GM12864 (cell line): ENCODE measurements at places on chromosomes 5 and 9.

DNA sequence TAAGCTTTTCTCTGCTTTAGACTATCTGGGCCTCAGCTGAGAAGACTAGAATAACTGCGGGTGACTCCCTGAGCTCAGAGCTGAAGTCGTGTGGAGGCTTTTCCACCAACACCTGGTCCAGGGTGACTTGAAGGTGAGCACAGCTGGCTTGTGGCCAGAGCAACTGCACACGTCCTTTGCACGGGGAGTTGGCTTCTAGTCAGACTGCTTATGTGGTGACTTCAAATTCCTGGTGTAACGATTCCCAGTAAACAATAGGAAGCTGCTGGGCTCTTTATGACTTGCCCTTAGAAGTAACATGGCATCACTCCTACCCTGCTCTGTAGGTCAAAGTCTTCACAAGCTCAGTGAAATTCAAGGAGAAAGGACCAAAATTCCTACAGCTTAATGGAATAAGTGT is 800.6 kb upstream of the CDH6 start:
- DNase-seq, result no peak

- DNase-seq, result no peak
Observed at GRCh38 chr5:18299166-18299565, 664.9 kb downstream of the TAF11L14 start.

GRCh38 chr9:130372057-130372456 is 72.7 kb upstream of the ASS1 start:
- DNase-seq, result no peak

DNA sequence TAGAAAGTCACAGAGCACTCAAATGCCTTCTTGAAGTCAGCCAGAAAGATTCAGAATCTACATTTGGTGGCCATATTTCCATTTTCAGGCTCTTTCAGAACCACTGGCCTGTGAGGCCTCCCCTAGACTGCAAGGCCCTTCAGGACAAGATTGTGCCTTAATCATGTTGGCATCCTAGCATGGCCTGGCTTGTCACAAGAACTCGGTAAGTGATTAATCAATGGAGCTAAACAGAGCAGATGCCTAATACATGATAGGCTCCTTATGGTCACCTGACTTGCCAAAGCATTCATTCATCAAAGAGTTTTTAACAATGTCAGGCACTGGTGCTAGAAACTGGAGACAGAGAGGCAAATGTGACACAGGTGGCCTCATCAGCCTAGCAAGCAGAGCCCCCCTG is 70.3 kb downstream of the PGM5 start:
- DNase-seq, result no peak

- DNase-seq, result no peak
Observed at GRCh38 chr5:114822863-114823262, 346.8 kb downstream of the TRIM36 start.

- DNase-seq, result no peak
Observed at GRCh38 chr5:11153670-11154382, 392.8 kb upstream of the DAP start.

GRCh38 chr9:126436545-126437267 is 110.1 kb downstream of the MVB12B start:
- DNase-seq, result no peak

GRCh38 chr9:88954066-88954465 is 37.2 kb upstream of the S1PR3 start:
- DNase-seq, result no peak

DNA sequence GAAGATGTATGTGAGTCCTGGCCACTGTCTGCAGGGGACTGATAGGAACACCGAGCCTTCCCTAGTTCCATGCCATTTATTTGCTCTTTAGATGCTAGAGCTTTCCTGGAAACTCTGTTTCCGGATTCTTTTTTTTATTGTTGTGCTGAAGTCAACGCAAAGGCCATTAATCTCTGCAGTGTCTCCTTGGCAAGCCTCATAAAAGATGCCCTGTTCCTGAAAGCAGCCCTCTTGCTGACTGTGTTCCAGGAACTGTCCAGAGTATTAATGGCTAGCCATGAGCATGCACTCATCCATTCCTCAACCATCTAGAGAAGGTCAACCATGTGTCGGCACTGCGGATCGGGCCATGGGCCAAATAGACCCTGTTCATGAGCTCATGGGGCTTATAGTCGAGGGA is 42.9 kb upstream of the SMAD5 start:
- DNase-seq, result no peak

DNA sequence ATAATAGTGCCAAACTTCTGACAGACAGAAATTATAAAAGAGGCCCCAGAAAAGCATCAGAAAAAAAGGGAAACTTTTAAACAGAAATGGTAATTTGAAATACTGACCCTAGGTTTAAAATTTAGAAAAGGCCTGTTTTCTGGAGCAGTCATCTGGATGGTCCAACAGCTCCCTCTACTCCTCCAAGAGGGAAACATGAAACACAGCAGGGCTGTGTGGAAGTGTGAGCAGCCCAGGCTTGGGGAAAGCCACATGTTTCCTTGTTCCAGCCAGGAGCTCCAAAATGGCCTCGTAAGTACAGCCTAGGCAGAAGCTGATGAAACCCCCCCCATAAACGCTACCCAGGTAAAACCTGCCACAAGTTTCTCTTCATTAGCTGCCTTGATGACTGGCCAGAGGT is 499.3 kb upstream of the ADAMTS16 start:
- no peak for DNase-seq

- no peak for DNase-seq
Observed at GRCh38 chr9:110241260-110241857, 14.9 kb downstream of the TXN start.

DNA sequence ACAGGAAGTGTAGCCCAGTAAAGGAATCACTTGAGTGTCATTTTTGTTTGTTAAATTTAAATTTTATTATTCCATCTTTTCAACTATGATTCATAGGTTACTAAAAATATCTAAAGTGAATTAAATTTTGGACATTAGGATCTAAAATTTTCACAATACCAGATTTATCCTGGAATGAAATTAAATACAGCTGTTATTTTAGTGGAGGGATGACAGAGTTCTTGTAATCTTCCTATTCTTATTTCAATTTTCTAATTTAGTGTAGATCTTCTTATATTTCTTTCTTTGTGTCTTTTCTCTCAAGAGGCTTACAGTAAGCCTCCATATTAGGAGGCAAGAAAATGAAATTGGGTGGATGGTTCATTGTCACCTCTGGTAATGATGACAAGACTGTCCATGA is 167.9 kb upstream of the TNC start:
- no peak for DNase-seq

GRCh38 chr5:80641353-80641752 is 13.1 kb upstream of the MSH3 start:
- DNase-seq, result no peak

DNA sequence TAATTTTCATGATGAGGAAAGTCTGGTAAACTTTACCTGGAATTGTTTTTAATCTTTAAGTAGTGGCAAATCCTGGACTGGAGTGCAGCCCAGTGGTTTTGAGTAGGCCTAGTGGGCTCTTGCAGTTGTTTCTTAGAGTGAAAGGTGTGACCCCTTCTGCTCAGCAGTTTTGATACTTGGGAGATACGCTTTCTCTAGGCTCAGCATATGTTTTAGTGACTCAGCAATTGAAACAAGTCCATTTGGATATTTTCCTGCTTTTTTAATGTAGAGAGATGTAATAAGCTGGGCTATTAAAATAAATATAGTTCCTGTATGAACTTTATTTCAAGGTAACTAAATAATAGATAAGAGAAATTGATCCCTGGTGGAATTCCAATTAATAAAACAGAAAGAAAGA is 6.0 kb downstream of the POLR3G start:
- DNase-seq, result no peak

DNA sequence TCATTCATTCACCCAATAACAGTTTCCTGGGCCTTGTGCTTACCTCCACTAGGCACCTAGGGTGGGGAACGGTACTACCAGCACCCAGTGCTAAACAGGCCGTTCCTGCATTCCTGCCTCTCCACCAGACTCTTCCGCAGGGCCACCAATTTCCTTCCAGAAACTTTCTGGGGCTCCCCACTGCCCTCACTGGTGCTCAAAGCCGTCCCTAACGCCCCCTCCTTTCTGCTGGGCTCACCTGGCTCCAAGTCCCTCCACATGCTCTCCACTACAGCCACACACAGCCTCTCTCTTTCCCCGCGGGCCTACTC is 1.4 kb downstream of the PHF19 start:
- DNase-seq, result no peak

- DNase-seq, result no peak
Observed at GRCh38 chr9:75993434-75993833, 103.0 kb downstream of the PCSK5 start.

DNA sequence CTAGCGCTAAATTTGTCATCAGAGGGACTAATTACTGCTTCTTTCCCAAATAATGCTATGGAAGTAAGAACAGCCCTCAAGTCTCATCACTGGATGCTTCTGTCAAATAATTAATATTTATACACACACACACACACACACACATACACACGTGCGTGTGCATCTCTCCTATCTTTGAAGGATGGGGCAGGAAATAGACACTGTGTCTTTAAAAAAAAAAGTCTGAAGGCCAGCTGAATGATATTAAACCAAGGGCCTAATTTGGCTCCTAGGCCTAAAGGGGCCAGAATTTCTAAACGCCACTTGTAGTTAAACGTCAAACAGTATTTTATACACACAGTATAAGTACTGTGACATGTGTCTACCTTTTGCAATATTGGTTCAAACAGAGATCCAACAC is 3.3 kb downstream of the SLF1 start:
- no peak for DNase-seq

GRCh38 chr9:129557192-129558036 is 63.5 kb downstream of the C9orf50 start:
- no peak for DNase-seq

- no peak for DNase-seq
Observed at GRCh38 chr9:13628526-13628925, 349.0 kb upstream of the MPDZ start.

DNA sequence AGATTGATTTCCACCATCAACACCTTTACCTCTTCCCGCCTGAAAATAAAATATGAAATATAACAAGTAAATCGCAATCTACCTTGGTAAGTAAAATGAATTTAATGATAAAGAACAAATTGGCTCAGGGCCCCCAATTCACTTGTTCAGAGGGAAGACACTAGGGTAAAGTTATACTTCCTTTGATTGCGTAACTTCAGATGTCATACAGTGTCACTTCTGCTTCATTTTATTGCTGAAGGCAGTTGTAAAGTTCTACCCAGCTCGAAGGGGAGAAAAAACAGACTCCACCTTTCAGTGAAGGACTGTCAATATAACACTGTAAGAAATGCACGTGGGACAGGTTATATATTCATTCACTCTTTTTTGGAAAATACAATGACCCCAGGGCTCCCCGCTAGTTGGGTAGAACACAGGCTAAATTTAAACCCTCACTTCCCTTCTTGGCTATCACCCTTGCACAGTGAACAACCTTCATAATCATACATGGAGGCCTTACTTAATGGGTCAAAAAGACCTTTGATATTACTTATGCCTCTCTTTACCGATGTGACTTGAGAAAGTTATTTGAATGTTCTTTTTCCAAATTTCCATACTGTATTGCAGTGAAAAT is 848.8 kb downstream of the MAT2B start:
- no peak for DNase-seq

DNA sequence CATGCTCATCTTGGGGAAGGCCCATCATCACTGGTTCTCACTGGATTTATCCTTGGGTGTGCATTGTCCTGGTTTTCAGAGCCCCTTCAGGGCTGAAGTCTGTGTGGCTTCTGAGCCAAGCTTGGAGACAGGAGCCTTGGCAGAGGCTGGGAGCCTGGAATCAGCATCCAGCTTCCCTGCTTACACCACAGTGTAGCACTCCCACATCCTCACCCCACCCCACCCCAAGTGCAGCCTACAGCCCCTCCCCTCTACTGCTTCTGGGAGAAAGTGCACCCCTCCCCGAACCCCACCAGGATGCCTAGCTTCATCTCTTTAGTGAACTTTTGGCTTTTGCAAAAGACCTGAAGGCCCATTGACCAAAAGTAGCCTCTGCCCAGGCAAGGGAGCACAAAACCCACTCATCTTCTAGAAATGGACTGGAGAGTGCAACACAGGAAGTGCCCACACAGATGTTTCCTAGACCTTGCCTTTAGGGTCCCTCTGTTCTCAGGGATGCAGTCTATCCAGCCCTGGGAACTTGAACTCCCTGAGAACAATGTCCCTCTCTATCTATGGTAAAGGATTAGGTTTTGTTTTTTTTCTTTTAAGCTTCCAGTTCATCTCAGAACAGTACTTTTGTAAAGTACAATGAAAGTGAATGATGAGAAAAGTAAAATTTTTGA is 189.7 kb downstream of the PALM2AKAP2 start:
- no peak for DNase-seq

DNA sequence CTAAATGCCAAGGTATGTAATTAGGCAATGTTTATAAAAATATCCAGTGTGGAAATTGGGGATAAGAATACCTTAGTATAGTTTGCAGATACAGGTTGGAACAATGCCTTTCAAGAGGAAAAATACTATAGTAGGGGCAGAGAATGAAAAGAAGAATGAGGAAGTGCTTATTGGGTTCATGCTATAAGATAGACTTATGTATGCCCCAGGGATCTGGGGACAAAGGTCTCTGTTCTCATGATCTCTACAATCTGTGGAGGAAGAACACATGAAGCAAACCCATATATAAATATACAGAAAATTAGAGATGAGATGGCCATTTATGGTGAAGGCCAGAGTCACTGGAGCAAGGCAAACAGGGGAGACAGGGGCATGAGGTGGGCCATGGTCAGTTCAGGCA is 106.5 kb upstream of the DAB2 start:
- no peak for DNase-seq

DNA sequence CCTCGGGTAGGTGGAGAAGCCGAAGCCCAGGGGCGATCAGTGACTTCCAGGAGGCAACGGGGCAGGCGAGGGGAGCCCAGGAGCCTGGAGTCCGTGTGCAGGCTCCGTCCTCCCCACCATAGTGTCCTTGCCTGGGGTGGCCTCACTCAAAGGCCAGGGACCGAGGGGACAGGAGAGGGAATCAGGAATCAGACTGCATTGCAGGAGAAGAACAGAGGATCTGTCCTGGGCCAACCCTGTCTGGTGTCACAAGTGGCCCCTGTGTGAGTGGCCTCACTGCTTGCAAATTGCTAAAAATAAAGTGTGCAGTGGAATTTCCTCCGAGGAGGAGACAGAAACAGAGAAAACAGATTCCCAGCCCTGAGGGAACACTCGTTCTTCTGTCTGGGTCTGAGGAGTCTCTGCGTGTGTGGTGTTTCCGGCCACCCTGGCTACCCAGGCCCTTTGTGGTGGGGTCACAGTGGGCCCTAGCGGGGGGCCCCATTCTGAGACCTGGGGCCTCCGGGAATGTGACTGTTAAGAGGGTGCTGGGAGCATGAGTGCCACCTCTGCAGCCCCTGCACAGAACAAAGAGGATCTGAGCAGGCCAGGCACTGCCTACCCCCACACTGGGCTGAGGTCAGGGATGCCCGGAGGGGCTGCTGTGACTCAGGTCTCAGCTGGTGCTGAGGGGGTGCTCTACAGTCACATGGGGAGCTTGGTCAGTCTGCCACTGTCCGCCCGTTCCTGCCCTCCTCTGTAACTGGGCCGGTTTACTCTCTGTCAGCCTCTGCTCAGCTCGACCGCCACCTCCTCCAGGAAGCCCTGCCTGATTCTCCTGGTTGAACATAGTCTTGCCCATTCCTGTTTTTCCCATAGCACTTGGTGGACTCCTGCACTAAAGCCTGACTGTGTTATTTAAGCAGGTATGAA is 7.4 kb downstream of the TRAF1 start:
- DNase-seq, result no peak

- no peak for DNase-seq
Observed at GRCh38 chr9:111966861-111967291, 70.3 kb downstream of the UGCG start.
